Right lobe of liver (tissue), 6 donors: ENCODE measurements at places on chromosomes 1 and 21.

- DNase-seq: no peak
Observed at GRCh38 chr1:180027949-180028445, 73.4 kb downstream of the CEP350 start.

- no peak for DNase-seq
Observed at GRCh38 chr1:170985406-170985805, 50.1 kb downstream of the MROH9 start.

DNA sequence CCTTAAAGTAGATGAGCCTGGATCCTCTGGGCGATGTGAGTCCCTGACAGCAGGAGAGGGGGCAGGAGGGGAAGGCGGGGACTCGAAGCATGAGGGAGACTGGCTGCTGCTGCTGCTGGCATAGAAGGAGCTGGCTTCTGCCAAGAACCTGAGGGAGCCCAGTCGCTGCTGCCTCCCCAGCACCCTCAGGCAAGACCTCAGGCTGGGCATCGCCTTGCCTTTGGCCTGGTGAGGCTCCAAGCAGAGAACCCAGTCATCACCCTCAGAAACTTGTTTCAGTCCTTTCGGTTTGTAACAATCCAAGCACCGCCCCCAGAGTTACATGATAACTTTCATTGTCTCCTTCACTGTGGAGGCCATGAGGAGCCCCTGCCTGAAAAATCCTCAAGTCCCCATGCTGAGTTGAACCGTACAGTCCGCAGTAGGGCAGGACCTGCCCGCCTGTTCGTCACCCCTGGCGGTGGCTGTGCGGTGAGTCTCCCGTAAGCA is 38.8 kb downstream of the POFUT2 start:
- no peak for DNase-seq

GRCh38 chr1:97297611-97298010 is 576.0 kb downstream of the PTBP2 start:
- DNase-seq: no peak

DNA sequence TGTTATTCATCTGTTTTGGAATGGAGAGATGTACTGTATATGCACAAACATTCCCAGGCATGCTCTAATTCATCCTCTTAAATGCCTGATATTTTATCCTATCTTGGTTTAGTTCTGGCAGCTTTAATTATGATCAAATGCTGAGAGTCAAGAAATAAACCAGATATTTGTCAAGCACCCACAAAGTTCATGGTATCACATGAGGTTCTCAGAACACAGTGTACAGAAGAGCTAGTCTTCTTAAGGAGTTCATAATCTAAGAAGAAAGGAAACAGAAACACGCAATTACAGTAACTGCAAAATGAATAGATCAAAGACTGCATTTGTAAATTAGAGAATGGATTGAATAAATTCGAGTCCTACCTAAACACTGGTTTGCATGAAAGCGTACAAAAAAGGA is 58.3 kb upstream of the KCNH1 start:
- no peak for DNase-seq
